LNCaP clone FGC (cell line): ENCODE measurements at places on chromosomes 12 and 14.
A peak's percentile ranks its signal among the peaks of the same experiment; 100 is the strongest.

- no peak for DNase-seq
Measured at GRCh38 chr12:5262450-5262849, 169.5 kb upstream of the NTF3 start.

- DNase-seq = no peak
Measured at GRCh38 chr12:57852620-57853500, 6.3 kb upstream of the CTDSP2 start.

- no peak for DNase-seq
Measured at GRCh38 chr14:96599076-96599475, 96.9 kb downstream of the PAPOLA start.

- no peak for DNase-seq
Measured at GRCh38 chr12:113838896-113839295, 127.2 kb downstream of the RBM19 start.

DNA sequence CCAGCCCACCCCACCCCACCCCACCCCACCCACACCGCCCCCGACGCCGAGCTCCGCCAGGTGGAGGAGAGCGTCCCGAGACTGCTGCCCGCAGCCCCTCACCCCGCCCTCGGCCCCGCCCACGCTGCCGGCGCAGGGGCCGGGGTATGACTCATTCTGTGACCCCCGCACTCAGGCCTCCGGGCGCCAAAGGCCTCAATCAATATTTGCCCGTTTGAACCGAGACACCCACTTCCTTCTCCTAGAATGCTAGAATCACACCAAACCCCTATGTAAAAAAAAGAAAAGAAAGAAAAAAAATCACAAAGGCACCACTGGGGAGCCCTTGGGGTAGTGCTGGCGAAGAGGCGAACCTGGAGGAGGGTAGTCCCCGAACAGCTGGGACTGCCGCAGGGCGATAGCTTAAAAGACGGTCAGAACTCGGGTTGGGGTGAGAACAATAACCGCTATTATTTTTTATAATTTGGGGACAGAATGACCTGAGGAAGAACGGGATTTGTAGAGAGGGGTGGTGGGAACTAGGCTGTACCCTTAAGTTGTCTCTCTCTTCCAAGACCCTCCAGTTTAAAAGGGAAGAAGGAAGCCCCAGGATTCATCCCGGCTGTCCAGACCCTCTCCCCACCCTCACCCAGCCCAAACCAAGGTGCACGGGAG is 894 bp downstream of the KRT8 start:
- no peak for DNase-seq

- no peak for DNase-seq
Measured at GRCh38 chr14:76777721-76778120, 16.5 kb downstream of the VASH1 start.

DNA sequence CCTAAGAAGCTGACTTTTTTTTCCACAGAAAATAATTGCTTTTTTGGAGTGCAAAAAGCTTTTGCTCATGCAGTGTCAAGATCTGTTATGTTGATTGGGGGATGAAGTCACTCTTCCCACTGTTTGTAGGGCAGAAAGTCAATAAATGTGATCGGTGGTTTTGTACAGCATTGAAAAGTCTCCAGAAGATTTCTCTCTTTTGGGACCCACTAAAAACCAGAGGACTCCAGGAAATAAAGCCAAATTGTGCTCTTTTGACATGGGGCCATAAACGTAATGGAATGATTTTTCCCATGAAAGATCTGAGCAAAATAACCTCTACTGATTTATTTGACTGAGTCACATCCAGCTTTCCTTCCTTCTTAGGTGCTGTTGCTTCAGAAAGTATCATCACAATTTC is 122.5 kb downstream of the SNAPC1 start:
- no peak for DNase-seq

- DNase-seq = no peak
Measured at GRCh38 chr12:6106218-6106617, 18.3 kb downstream of the VWF start.

DNA sequence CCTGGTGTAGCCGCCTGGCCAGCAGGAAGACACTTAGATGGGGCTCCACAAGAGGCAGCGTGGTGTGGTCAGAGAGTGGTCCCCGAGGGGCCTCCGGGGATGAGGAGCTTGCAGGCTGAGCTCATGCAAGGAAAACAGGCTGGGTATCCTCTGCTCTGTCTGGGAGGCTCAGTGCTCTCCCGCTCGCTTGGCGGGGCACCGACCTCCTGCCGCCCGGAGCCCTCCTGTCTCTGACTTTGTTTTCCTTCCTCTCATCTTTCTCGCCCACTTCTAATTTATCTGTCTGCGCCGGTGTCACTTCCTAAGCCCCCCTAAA is 31.3 kb upstream of the DLK1 start:
- DNase-seq = no peak

- DNase-seq = no peak
Measured at GRCh38 chr14:61466249-61466904, 145.0 kb downstream of the PRKCH start.

- DNase-seq = no peak
Measured at GRCh38 chr14:87397499-87397898, 595.5 kb downstream of the GALC start.

GRCh38 chr12:103373088-103373523 is 122.7 kb downstream of the C12orf42 start:
- DNase-seq = peak; percentile 95

- DNase-seq = no peak
Measured at GRCh38 chr14:104506461-104507253, 72.9 kb upstream of the C14orf180 start.

DNA sequence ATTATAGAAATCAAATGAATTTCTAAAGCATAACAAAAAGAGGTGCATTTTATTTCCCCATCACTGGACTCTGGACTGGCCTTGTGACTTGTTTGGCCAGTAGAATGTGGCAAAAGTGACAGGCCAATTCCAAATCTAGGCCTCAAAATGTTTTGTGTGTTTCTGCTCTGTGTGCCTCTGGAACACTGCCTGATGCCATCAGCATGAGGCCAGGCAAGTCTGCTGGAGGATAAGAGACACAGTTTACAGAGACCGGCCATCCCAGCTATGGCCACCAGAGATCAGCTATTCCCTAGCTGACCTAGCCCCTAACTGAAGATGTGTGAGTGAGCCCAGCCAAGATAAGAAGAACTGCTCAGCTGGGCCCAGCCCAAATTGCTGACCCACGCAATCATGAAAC is 32.9 kb downstream of the ASCL1 start:
- no peak for DNase-seq

- DNase-seq = no peak
Measured at GRCh38 chr12:32995623-32996022, 99.0 kb upstream of the PKP2 start.

DNA sequence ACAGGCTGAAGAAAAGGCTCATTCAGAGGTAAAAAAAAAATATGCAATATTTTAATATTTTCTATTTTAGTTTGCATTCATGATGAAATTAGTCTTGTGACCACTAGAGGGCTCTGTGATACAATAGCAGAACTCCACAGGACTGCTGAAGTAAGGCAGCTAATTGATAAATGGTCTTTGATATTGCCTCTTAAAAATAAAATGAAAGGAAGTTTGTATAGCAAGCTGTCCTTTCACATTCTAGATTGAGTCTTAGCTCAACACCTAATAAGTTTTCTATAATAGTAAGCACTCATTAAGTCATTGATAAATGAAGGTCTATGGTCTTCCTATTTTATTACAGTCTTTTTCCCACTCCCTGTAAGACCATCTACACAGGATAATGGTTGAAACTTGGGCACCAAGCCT is 315.7 kb downstream of the NAV3 start:
- peak; percentile 8 for DNase-seq

DNA sequence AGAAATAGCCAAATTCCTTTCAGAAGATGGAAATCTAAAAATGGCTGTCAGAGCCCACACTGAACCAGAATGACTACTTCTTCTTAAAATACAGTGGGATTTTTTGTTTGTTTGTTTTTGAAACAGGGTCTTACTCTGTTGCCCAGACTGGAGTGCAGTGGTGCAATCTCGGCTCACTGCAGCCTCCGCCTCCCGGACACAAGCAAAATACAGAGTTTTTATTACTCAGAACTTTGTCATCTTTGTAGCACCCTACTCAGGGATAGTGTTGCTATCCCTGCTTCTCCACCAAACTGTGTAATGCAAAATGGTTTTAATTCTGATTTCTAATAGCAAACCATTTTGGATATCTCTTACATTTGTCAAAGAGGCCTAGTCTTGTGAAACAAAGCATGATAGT is 16.4 kb downstream of the ZNF410 start:
- no peak for DNase-seq

DNA sequence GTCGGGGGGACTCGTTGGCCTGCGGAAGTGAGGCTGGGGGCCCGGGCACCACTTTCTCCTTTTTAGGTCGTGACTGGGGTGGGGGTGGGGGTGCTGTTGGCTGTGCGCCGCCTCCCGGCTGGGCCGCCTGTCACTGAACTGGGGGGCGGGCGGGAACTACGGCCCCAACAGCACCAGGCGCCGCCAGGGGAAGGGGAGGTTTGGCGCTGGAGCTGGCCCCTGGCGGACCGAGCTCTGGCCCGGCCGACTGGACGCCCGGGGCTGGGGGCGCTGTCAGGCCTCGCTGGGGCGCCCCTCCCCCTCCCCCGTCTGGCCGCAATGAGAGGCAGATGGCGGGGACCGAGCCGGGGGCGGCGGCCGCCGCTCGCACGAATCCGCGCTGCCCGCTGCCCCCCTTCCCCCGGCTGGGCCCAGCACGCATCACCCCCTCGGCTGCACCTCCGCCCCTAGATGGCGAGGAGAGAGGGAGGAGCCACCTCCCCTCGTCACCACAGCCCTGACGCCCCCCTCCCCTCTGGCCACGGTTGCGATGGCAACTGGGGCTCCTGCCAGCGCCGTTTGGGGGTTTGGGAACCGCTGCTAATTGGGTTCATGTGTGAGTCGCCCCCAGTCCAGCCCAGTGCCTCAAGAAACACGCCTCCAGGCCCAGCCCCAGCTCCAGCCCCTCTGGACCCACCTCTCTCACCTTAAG is 723 bp downstream of the NFATC4 start:
- DNase-seq = no peak

DNA sequence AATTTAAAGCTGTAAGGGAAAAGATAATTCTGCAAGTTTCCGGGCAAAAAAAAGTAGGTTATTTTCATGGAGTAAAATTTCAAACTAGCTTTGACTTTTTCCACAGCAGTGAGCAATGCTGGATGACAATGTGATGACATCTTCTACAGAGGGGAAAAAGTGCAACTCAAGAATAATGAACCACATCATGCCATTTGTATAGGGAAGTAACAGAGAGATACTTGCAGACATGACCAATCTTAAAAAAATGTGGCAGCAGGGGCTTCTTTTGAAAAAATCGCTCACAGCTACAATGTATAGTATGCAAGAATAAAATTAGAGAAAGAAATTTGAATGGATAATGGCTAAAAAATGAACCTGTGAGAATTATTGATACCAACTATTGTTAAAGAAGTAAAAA is 115.5 kb downstream of the DHRS2 start:
- no peak for DNase-seq

GRCh38 chr14:34655959-34656358 is 26.0 kb upstream of the SNX6 start:
- no peak for DNase-seq

GRCh38 chr12:48296586-48297282 is 54.0 kb downstream of the ZNF641 start:
- peak; percentile 18 for DNase-seq

- DNase-seq = no peak
Measured at GRCh38 chr14:99672506-99673304, 11.4 kb upstream of the CYP46A1 start.

GRCh38 chr12:92640691-92641090 is 62.1 kb upstream of the PLEKHG7 start:
- DNase-seq = no peak
